Naive thymus-derived CD4-positive, alpha-beta T cell (primary cell): ENCODE measurements at places on chromosomes 6 and 20. TPM values are rescaled to one million over a fixed set of nuclear protein-coding genes. Genes with fewer than 3 reads are reported as not detected.

Gene CFAP206
- total RNA-seq: not detected

Gene UTRN
- 145 and 148 TPM in 2 replicates for total RNA-seq

Gene SLC17A2
- not detected for total RNA-seq

GRCh38 chr6:6646384-6646783, 57.9 kb downstream of the LY86 start:
- no peak overlapping the region for H3K27ac ChIP-seq
- DNase-seq: no peak
- no peaks in the 10 kb centered on the region for H3K36me3 ChIP-seq
- no peaks in the 10 kb centered on the region for H3K4me1 ChIP-seq

DNA sequence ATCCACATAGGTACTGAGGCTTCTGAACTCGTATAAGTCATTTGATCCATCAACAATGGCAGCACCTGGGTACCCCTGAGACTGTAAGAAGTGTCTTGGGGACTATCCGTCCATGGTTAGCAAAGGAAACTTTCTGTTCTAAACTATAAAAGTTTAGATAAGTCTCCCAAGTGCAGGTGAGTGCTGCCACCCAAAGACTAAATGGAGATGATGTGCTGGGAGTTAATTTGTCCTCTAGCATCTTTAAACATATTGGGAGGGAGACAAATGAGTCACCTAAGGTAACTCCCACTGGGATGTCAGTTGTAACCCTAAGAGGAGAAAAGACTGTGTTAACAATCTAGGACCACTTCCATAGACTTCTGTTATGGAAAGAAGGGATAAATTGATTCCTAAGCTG, 6.2 kb downstream of the BEND6 start:
- no peaks in the 10 kb centered on the region for H3K27me3 ChIP-seq
- no peak overlapping the region for H3K27ac ChIP-seq
- no peak for DNase-seq
- H3K4me3 ChIP-seq: no peak overlapping the region
- no peaks in the 10 kb centered on the region for H3K36me3 ChIP-seq

GRCh38 chr6:36639171-36639808, 39.2 kb upstream of the CDKN1A start:
- no peaks in the 10 kb centered on the region for H3K4me1 ChIP-seq
- DNase-seq: no peak
- H3K4me3 ChIP-seq: no peak overlapping the region
- no peak overlapping the region for H3K27ac ChIP-seq
- no peaks in the 10 kb centered on the region for H3K36me3 ChIP-seq

GRCh38 chr6:27091661-27092315, 155.7 kb upstream of the PRSS16 start:
- H3K4me1 ChIP-seq: peaks cover 10% of the 10 kb centered on the region
- no peak overlapping the region for H3K27ac ChIP-seq
- DNase-seq: no peak
- no peaks in the 10 kb centered on the region for H3K36me3 ChIP-seq
- H3K4me3 ChIP-seq: peak overlapping the region; percentile 19
- H3K27me3 ChIP-seq: peaks cover 15% of the 10 kb centered on the region

DNA sequence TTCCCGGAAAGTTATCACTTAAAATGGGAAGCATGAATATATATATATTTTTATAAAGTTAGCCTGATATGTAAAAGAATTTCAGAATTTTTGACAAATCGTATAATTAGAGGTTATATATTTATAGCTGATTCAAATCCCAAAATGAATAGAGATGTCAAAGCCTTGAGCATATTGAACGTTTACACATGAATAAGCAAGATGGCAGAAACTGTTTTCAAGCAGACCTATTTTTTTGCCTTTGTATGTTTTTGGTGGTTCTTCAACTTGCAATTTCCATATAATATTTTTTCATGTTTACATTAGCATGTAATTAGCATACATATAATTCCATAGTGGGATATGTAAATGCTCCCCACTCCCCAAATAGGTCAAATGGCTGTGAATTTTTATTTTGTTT, 189.9 kb downstream of the PRL start:
- no peaks in the 10 kb centered on the region for H3K27me3 ChIP-seq
- H3K4me3 ChIP-seq: no peak overlapping the region
- no peaks in the 10 kb centered on the region for H3K36me3 ChIP-seq
- DNase-seq: no peak
- H3K4me1 ChIP-seq: no peaks in the 10 kb centered on the region

DNA sequence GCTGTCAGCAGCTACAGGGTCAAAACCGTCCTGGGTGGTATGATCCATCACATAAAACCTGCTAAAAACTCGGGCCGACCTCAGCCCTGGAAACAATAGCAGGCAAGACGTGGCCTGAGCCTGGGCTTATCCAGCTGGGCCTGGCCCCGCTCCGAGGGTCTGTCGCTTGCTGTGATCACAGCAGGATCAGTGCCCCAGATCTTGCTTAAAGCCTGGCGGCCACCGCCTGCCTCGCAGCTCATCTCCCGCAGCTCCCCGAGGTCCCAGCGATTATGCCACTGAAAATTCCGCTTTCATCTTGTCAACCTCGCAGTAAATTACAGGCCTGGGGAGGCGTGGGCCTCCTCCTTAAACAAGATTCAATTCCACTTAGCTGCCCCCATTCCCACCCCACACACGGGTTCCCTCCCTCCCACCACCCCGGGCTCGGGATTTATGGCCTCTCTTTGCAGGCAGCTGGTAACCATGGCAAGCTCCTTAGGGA, 40.1 kb downstream of the CDH22 start:
- H3K27ac ChIP-seq: no peak overlapping the region
- no peaks in the 10 kb centered on the region for H3K27me3 ChIP-seq
- H3K4me3 ChIP-seq: no peak overlapping the region
- DNase-seq: no peak
- no peaks in the 10 kb centered on the region for H3K36me3 ChIP-seq

- H3K4me1 ChIP-seq: no peaks in the 10 kb centered on the region
- H3K27me3 ChIP-seq: no peaks in the 10 kb centered on the region
- no peaks in the 10 kb centered on the region for H3K36me3 ChIP-seq
- H3K27ac ChIP-seq: no peak overlapping the region
- DNase-seq: no peak
- H3K4me3 ChIP-seq: no peak overlapping the region
Observed at GRCh38 chr20:22489626-22490286, 94.6 kb downstream of the FOXA2 start.

DNA sequence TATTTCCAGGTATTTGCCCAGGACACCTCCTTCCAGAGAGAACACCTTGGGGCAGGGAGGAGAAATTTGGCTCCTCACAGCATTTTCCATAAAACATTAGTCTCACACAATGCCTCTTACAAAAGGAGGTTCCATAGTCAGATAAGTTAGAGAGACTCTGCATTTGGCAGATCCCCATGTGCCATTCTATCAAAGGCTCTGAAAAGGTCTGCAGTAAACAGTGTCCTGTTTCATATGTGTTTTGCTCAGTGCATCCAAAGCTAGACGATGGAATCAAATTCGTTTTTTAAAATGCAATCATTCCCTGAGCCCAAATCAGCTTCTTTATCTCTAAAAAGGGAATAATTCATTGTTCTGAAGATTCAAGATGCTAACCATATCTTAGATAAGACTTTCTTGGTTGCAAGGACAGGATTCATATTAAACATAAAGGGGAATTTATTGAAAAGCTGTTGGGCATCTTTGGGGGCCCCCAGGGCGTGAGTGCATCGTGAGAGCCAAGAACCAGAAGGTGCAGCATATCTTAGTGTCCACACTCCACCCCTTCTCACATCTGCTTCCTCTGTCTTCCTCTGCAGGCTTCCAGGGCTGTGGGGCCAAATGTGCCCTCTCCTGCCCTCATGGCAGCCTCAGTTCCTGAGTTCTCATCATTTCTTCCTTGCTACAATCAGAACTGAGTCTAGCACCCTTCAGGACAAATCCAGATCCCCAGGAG, 41.4 kb upstream of the MLN start:
- no peak for DNase-seq
- H3K27ac ChIP-seq: no peak overlapping the region
- no peaks in the 10 kb centered on the region for H3K4me1 ChIP-seq
- no peaks in the 10 kb centered on the region for H3K27me3 ChIP-seq
- no peaks in the 10 kb centered on the region for H3K36me3 ChIP-seq
- H3K4me3 ChIP-seq: no peak overlapping the region

DNA sequence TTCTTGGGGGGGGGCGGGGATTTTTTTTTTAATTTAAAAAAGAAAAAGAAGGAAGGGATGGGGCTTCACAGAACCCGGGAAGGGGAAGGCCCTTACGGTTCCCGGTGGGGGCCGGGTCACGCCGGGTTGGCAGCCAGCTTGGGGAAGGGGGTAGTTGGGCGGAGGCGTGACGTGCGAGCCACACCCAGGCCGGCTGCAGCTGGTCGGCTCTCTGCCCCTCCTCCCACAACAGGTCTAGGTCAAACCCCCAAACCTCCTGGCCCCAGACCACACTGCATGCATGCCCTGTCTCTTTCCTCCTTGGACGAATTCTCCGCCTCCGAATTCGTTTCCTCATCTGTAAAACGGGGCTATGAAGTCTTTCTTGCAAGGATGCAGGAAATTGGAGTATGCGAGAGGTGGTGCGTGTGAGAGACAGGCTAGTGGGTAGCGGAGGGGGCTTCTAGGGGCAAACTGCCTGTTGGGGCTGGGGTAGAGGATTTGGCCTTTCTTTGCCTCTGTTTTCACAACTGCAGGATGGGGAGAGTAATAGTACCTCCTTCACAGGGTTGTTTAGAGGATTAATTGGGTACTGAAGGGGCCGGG, 828 bp downstream of the HCK start:
- H3K4me3 ChIP-seq: no peak overlapping the region
- no peak for DNase-seq
- no peaks in the 10 kb centered on the region for H3K36me3 ChIP-seq
- H3K27me3 ChIP-seq: peaks cover 13% of the 10 kb centered on the region
